ENCODE measurements at places on chromosomes 16 and 17. TPM values are rescaled to one million over a fixed set of nuclear protein-coding genes. Genes with fewer than 3 reads are reported as not detected.

GRCh38 chr17:33602981-33603380, 309.9 kb upstream of the ASIC2 start:
- no peak for DNase-seq

GRCh38 chr17:7897090-7897489, 8.5 kb downstream of the CHD3 start:
- no peak for DNase-seq

DNA sequence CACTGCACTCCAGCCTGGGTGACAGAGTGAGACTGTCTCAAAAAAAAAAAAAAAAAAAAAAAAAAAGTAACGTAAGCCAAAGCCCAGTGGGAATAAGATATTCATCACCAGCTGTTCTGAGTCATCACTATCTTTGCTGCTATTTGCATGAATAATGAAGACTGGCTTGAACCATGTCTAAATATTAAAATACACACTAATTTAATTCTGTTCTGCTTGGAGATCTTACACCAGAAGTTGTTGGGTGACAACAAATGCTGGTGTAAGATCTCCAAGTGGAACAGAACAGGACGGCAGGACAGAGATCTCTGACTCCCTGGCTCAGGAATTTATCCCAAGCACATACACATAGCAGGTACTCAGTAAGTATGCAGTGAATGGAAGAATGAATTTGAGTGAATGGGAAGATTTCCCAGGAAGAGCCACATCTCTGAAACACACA, 19.6 kb downstream of the DNAH17 start:
- no peak for DNase-seq

DNA sequence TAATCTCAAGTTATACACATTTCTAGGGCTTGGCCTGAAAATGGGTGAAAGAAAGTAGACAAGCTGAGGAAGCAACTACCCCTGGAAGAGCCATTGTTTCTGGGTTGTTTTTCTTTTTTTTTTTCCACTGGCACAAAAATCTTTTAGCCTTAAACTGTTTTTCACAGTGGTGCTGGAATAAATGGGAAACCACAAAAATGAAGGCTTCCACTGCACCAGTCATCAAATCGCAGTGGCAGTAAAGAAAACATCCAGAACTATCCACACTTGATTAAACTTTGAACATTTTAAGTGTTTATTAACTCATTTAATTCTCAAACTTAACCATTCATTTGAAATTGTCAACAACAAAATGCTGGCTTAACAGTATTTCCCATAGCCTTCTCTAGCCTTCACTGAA, 14.3 kb downstream of the CMTM4 start:
- DNase-seq: no peak

DNA sequence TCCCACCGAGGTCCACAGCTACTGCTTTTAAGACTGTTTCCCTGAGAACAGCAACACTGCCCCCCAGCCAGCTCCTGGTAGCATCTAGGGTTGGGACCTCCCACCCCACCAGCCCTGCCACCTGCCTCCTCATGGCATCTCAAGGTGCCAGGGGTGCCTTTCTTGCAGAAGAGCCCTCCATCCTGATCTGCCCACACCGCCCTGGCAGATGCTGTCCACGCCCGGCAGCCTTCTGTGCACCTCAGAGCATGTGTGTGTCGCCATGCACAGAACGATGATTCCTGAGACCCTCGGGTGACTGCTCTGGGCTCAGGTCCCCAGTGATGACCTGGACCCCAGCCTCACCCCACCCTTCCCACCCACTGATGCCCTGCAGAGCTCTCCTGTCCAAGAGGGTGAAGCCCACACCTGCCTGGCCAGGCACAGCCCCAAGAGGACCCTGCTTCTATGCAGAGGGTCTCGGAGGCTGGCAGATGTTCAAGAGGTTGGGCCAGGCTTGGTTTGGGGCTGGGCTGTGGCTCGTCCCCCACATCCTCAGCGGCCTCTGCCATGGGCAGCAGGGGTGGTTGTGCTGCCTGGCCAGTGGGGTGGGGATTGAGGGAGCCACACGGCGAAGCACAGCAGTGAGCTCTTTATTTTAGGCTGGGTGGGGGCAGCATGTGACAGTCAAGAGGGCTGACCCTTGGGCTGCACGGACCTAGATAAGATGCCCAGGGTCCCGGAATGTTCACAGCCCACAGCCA, 5.2 kb upstream of the SPATA2L start:
- DNase-seq: no peak

- no peak for DNase-seq
Observed at GRCh38 chr17:82686366-82687324, 11.9 kb downstream of the RAB40B start.

- peak; percentile 97 for DNase-seq
Observed at GRCh38 chr17:8158267-8159031, 4.3 kb downstream of the VAMP2 start.

DNA sequence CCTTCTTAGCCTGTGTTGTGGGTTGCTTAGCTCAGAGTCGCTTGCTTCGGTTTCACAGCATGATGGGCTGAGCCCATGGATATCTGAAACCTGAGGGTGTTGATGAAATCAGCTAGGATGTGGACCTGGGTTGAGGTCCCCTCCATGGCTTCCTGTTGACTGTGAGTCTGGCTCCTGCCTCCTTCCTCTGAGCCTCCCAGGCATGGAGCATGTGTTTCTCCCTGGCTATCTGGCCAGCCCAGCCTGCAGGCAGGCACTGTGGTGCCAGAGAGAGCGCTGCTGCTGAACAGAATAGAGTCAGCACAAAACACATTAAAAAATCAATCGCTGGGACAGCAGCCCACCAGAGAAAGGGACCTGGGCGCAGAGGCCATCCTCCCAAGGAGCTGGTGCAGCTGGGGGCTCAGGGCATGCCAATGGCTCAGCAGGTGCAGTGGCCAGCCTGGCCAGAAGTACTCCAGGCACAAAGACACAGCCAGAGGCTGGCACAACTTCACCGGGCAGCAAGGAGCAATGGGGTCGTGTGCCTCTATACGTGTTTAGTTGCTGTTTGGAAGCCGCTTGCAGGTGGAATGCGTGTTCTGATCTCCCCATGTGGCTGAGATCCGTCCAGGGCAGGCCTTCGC, 28.3 kb upstream of the GPRC5C start:
- no peak for DNase-seq

GRCh38 chr17:40936976-40937375, 470 bp downstream of the KRT23 start:
- DNase-seq: no peak

DNA sequence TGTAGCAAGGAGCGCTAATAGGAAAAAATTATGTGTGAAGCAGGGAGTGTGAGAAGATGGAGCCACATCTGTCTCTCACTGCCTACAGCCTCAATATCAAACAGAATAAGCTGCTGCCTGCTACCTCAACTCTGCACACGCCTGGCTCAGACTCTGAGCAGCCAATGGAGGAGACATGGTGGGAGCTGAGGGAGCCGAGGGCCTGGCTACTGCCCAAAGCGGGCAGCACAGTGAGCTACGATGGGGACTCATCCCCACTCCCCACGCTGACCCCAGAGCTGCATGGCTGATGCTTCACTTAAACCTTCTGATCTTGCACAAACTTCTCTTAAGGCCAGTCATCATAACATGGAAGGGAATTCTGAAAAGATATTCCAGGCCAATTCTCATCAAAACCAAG, 11.1 kb upstream of the FLYWCH2 start:
- no peak for DNase-seq

CSH1 gene
- not detected for total RNA-seq

PARN gene
- 27.9 TPM for total RNA-seq

SLC16A11 gene
- total RNA-seq: 0.52 TPM

CLN3 gene
- total RNA-seq: 15.7 TPM

SLFN12L gene
- 1.6 TPM for total RNA-seq
